D721Med (cell line): ENCODE measurements at places on chromosomes 2 and 18.

DNA sequence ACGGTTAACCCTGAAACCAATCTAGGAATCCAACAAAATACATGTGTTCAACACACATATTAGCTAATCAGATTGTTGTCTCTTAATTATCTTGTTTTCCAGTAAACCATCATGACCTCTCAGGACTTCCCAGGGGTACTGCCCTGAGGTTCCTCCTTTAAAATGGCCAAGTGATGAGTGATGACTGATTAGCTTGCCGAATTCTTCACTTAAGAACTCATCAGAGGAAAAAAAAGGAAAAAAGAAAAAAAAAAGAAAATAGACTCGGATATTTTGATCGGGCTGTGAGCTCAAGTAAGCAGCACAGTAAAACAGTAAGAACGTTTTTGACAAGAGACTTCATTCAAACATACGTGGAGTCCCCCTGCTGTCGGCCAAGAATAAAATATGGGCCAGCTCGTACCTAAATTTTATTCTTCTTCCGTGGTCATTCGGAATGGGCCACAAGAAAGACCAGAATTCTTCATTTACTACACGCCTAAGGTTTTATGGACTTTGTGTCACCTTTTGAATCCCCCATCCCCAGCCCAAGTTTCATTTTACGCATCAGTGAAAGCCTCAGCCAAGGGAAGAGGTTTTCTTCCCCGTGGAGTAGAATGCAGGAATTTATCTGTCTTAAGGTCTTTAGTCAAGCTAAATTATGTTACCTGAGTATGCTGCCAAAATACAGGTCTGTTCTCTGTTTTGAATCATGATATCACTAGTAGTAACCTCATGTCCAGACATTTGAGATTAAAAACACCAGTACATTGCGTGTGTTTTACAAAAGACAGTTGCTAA is 40.5 kb downstream of the COLEC12 start:
- no peak for DNase-seq

DNA sequence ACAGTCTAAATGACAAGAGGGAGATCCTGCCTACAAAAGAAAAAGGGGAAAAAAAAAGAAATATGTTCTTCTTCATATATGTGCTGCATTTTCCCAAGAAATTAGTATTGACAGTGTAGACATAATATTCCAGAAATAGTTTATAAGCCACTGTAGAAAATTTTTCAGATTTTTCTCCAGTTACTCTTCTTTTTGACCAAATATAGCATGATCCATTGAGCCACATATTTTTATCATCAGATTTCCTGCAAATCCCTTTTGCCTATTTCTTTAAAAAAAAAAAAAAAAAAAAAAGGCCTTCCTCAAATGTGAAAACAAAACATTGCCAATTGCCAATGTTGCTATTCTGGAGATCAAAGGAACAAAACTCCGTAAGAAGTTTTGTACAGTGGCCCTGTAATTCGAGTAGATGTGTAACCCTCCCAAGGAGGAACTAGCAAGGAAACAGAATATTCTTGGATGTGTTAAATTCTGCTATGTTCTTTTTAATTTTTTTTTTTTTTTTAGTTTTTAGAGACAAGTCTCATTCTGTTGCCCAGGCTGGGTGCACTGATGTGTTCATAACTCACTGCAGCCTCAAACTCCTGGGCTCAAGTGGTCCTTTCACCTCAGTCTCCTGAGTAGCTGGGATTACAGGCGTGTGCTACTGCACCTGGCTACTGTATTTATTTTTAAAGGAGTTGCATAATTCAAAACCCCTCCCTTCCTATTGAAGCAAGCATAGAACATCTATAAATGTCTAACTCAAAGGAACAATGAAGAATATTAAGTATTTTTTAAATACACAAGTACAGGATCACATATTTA is 12.5 kb upstream of the CABYR start:
- DNase-seq = no peak

- DNase-seq = no peak
Measured at GRCh38 chr2:132415915-132416722, 486 bp upstream of the GPR39 start.

DNA sequence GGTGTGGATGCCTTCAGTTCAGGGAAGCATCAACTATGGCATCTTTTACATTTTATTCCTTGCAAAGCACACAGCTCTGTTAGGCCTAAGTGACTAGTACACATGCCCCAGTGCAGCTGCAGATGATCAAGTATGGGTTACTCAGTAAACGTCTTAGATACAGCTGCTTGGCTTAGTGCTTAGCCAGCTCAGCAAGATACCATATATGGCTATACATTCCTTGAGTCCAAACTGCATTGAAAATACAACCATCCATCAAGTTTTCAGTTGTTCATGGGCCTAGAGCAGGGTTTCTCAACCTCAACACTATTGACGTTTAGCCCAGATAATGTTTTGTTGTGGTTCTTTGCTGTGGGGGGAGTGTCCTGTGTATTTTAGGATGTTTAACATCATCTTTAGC is 769.9 kb downstream of the TSN start:
- no peak for DNase-seq

- peak; percentile 100 for DNase-seq
Measured at GRCh38 chr18:57434536-57435494, at the start of gene ONECUT2. Gene ONECUT2 (plus strand): TSS chr18:57435374. CDS start chr18:57435717, 343 bp downstream.

DNA sequence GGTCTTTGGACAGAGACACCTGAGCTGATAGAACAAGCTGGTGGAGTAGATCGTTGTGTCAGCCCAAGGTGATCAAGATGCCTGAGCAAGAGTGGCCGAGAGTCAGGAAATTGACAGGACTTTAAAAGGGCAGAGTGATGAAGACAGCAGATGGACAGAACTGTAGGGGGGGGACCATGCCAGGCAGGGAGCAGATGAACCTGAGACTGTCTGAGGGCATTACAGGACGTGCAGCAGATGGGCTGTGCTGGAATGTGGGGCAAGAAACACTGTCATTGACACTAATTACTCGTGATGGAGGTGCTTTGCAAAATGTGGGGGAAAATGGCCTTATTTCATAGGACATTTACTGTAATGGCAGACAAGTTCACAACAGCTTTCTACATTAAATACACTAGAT is 225.0 kb downstream of the THSD7B start:
- DNase-seq = no peak

- DNase-seq = no peak
Measured at GRCh38 chr2:23636426-23636825, 251.4 kb downstream of the KLHL29 start.

DNA sequence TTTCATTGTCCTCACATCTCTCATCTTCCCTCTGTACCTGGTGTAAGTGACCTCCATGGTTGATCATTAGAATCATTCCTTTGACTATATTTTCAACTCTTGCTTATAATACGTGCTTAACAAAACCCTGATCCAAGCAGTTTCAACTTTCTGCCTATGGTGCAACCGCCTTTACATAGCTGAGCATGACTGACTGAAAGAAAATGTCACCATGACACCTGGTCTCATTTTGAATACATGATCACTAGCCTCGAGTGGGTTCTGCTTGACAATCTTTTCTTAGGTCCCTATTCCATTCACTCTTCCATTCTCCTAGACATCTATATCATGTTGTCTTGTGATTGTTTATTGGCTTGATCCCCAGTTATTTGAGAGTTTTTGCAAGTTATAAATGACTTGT is 78.9 kb upstream of the STAM2 start:
- DNase-seq = no peak

DNA sequence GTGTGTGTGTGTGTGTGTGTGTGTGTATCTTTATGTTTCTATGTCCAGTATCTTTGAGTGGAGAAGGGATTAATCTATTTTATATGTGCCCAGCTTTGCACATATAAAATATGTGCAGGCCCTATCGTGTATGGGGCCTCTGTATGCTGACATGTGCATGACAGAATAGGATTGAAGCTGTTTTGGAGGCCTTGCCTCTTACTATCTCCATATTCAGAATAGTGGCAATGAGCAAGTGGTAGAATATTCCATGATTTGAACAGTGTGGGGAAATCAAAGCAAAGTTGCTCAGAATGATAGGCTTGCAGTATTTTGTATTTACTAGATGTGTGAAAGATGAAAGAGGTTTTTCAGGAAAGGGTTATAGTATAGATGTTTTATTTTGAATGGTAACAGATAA is 480.8 kb downstream of the XIRP2 start:
- DNase-seq = no peak

GRCh38 chr2:217929757-217930707 is 72.8 kb downstream of the TNS1 start:
- no peak for DNase-seq

- DNase-seq = no peak
Measured at GRCh38 chr2:136439064-136439676, 321.2 kb upstream of the CXCR4 start.

GRCh38 chr2:237171881-237172280 is 86.2 kb downstream of the COPS8 start:
- no peak for DNase-seq

GRCh38 chr2:201450954-201451291 is 335 bp downstream of the TRAK2 start:
- no peak for DNase-seq

GRCh38 chr2:150567771-150568301 is 80.4 kb upstream of the RND3 start:
- no peak for DNase-seq

DNA sequence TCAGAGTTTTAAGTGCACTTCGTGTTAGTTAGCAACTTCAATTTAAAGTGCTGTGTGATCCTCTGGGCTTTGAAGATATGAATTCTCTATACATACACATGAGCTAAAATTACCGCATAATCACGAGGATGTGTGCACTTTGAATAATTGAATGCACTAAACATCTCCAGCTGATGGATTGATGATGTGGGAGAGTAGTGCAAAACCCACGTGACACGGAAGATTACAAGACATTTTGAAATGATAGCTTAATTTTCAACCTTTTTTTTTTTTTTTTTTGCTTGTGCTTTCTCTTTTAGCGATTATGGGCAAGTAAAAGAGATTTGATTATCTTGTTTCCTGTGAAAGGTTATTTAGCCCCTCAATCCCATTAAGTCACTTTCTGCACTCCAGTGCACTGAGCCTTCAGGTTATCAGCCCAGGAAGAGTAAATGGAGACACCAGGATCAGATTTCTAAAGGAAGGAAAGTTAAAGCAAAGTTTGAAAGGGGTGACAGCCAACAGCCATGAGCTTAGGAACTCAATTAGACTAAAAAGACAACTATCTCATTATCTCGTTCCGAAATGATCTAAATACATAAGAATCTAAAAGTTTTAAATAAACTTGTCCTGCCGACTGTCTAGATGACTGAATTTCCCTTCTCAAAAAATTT is 81.6 kb downstream of the CDK15 start:
- no peak for DNase-seq

DNA sequence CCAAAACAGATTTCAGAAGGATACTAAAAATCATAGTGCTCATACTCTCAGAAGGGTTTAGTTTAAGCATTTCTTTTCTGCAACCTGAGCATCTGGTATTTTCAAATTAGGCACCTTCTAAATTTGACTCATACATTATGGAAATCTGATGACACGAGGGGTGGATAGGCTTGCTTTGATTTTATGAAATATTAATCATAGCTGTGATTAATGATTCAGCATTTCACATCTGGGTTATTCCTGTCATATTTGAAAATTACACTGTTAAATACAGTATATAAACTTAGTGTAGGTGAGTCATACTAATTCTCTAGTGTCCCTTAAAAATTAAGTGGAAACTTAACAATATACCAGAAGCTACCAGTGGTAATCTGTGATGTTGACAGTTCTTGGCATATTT is 47.7 kb downstream of the MRPS9 start:
- no peak for DNase-seq

- DNase-seq = no peak
Measured at GRCh38 chr2:165691615-165692014, 102.4 kb downstream of the GALNT3 start.

- no peak for DNase-seq
Measured at GRCh38 chr2:241893265-241893664, 23.7 kb downstream of the RTP5 start.

DNA sequence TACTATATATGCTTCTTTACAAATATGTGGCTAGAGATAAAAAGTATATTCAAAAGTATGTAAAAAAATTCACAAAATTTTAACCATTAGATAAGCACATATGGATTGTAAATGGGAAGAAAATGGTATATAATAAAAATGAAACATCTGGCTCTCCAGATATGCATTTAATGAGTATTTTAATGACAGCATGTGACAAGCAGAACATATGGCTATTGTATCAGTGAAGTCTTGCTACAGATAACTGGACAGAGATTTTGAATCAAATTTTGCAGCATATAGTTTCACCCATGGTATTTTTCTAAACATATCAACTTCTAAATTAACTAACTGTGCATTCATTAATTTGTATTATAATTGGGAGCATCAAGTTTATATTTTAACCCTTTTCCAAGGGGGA is 5.0 kb upstream of the ABCA12 start:
- no peak for DNase-seq

DNA sequence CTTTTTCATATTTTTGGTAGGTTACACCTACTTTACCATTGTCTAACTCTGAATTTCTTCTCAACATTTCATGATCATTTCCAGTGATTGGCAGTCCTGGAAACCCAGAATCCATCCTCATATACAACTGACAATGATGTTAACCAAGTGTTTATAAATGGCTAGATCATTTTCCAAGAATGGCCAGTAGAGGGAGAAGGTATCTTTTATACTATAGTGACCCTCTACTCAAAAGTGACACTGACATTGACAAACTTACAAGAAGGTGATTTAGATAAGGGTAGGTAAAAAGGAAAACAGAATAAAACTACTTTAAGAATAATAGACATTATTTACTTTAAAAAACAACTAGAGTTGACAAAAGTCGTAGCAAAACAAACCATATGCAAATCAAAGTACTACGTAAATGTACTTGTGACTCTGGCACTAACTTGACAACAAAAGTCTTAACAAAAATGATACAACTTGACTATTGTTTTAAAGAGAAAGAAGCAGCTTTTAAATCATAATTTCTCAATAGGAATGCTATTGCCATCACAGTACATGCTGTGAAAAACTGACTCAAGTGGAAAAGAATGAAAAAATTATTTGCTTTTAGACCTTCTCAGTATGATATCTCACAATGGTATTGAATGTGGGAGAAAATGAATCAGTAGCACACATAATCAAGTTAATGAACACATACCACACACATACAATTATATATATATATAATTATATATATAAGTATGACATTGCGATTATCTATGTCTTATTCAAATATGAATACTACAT is 76.6 kb upstream of the GRB14 start:
- DNase-seq = no peak

DNA sequence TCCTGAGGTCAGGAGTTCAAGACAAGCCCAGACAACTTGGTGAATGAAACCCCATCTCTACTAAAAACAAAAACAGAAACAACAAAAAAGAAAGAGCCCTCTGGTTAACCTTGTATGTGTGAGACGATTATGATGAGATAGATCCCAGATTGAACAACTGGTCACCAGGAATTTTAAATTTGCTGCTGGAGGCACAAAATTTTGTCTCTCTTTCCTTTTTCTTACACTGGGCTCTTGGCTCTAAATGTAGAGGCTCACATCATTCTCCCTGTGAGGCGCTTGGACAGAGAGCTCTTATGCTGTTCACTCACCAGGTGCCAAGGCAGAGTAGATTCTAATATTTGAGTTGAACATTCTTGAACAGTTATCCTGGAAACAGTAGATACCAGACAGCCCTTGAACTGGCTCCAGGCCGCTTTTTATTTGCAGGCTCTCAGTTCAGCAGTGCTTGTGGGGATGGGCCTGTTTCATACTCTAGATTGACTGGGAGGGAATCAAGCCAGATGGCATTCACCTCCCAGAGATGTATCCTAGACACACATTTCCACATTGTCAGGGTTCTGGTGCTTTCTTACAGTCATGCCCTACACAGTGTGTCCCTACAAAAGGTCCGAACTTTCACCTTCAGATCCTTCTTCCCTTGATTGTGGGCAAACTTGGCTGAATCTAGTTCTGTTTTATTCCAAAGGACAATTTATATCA is 1159.6 kb downstream of the RPIA start:
- no peak for DNase-seq
